WERI-Rb-1 (cell line): ENCODE measurements at places on chromosomes 3 and 15.

GRCh38 chr15:26134152-26134551, 271.0 kb upstream of the ATP10A start:
- DNase-seq = no peak

GRCh38 chr3:78926523-78926922, 841.3 kb downstream of the ROBO1 start:
- no peak for DNase-seq

DNA sequence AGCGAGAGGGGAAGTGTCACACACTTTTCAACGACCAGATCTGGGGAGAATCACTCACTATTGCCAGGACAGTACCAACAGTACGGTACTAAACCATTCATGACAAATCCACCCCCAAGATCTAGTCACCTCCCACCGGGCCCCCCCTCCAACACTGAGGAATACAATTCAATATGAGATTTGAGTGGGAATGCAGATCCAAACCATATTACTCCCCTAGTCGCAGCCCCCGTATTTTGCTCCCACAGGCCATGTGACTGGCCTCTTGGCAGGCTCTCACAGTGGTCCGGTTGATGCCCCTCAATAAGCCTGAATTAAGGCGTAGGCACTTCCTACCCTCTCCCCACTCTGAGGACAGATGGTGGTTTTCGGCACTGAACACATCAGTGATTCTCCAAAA, 45.4 kb upstream of the PYDC2 start:
- DNase-seq = no peak

DNA sequence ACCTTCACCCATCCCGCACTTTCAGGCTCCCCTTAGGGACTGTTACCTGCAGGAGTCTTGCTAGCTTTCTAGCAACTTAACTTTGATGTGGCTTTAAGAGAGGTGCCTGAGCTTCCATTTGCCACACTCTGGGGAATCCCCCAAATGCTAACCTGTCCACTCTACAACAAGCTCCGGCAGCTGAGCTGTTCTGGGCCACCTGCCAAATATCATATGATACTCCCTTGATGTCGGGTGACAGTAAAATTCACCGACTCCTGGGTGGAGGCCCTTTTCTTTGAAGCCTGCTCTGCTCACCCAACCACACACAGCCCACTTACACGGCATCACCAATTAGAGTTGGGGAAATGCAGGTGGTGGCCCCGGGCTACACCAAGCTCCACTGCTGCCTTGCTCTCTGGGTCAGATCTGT, 38.0 kb upstream of the XCR1 start:
- no peak for DNase-seq

- no peak for DNase-seq
Observed at GRCh38 chr15:48414015-48414414, 82.8 kb downstream of the DUT start.

DNA sequence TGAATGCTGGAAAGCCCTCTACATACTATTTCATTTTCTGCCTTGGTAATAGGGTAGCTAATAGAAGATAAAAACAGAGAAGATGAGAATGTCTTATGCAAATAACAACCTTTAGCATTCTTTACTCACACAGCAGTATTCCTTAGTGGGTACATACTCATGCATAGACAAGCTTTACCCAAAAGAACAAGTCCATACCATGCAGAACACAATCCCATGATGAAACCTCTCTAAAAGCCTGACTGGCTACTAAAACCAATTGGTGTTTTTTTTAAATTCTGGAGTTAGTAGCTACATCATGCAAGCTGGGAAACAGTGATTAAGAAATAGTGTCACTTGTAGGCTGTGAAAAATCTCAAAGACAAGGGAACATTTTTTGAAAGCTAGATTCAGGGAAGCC, 104.8 kb downstream of the DHX30 start:
- no peak for DNase-seq

DNA sequence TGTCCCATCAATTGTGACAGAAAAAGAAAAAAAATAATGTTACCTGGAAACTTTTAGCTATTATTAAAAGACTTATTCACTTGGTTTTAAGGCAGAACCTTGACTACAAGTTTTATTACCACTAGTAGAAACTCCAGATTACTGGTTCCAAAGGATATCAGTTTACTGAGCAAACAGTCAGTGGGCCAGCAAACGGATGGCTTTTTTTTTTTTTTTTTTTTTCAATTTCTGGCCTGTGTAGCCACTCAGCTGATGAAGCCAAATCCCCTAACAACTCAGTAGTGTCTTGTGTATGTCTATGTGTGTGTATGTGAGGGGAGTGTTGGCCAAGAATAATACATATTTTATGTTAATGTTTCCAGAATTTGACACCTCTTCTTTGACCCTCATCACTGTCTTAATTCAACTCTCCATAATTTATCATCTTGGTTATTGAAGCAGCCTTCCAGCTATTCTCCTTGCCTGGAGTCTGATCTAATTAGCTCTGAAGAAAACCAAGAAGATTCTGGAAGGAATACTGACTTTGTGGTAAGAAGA, 724.9 kb downstream of the NSUN3 start:
- no peak for DNase-seq

DNA sequence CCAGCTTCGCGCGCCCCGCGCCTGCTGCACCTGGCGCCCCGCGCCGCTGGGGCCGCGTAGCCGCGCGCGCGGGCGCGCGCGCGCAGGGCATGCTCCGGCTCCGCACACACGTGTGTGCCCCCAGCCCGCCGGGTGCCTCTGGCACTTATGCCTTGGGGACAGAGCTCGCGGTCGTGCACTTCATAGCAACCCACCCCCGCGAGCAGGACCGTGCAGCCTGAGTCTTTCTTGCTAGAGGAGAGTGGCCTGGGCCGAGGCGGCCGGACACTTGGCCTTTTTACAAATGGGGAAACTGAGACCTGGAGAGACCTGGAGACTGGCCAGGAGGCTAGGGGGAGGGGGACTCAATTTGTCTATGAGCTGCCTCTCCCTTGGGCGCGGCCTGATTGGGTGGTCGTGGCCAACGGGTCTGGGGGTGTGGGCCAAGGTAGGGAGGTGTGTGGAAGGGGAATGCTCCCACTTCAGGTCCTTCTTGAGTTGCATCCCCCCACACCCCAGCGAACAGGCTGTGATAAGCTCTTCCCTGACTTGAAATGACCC, 562 bp downstream of the NBEAL2 start:
- DNase-seq = no peak

GRCh38 chr3:112412494-112412893, 79.5 kb downstream of the CD200 start:
- no peak for DNase-seq

- peak; percentile 68 for DNase-seq
Observed at GRCh38 chr3:47536221-47536891, 22.8 kb upstream of the ELP6 start.

GRCh38 chr3:59313365-59313764, 263.5 kb upstream of the CFAP20DC start:
- peak; percentile 68 for DNase-seq

- no peak for DNase-seq
Observed at GRCh38 chr3:16548721-16549120, 35.2 kb upstream of the RFTN1 start.

GRCh38 chr3:170043506-170043905, 5.7 kb downstream of the GPR160 start:
- no peak for DNase-seq

DNA sequence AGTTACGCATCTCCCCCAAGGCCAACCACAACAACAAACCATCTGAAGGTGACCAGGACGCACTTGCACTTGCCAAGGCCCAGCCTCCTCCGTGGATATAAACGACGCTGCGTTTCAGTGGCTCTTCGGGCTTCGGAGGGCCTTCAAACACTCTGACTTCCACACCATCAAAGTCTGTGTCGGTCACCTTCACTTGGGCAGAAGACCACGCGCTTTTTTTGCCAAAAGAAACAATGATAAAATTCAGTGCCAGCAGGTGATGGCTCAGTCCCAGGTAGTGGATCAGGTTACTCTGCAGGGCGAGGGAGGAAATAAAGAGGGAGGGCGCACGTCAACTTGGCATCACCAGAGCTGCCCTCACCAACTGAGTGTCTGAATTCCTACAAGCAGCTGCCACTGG, 63.0 kb downstream of the NCEH1 start:
- no peak for DNase-seq

- DNase-seq = peak; percentile 29
Observed at GRCh38 chr3:42711491-42712343, 9.1 kb upstream of the HHATL start.

DNA sequence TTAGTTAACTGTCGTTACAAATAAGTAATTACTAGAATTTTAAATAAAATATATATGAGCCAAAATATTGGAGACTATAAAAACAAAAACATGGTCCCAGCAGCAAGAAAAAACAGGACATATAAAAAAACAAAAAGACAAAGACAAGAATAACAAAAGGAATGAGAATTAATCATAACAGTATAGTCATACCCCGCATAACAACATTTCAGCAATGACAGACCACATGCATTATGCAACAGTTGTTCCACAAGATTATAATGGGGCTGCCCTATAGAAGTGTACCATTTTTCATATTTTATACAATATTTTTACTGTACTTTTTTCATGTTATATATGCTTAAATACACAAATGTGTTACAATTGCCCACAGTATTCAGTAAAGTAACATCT, 5.6 kb downstream of the HLTF start:
- no peak for DNase-seq

DNA sequence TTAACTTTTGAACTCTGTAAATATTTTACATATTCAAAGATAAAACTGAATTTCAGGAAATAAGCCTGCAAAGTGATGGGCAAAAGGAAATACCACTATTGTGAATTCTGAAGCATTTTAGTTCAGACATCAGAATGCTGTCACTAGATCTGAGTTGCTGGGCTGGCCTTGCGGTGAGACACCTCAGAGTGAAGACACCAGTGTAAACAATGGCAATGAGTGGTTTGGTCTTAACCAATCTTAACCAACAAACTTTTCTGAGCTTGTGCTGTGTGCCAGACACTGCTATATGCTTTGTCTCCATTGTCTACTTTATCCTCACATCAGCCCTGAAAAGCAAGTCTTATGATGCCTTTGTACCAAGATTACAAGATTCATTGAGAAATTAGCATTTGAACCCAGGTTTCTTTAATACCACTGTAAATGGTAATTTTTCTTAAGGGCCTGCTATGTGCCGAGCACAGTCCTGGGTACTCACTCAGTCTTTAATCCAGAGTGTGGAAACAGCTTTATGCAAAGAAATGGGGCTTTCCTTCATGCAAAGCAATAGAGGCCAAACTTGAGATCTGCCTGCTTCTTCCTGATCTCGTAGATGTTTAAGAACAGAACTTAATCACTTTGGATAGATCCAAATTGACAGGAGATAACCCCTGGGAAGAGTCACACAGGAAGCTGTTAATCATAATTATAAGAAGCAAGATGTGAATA, 55.0 kb downstream of the TMEM39A start:
- DNase-seq = no peak

DNA sequence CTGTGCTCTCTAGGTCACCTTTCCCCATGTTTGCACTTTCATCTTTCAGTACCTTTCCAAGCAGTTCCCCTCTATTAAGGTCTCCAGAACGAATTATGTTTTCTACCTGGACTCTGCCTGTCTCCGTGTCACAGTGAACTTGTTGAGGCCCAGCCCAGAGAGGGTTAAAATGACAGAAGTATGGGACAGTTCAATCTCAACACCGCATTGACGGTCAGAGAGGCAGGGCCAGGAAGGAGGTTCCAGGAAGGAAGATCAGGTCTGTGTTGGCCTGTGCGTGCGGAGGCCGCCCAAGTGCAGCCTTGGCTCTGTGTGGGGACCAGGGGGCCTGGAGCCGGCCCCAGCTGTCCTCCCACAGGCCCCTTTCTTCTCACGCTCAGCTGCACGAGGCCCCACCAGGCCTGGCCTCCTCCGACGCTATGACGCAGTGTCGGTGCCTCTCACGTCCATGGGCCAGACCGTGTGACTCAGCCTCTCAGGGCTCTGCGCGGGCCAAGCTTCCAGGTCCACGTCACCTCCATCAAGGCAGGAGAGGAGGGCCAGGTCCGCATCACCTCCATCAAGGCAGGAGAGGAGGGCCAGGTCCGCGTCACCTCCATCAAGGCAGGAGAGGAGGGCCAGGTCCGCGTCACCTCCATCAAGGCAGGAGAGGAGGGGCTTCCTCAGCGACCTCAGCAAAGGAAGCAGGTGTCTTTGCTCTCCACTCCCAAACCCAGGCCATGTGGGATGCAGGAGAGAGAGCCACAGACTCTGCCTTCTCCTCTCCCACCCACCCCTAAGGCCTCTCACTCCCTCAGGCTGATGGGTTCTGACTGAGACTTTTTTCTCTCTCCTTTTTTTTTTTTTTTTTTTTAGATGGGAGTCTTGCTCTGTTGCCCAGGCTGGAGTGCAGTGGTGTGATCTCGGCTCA, 83.1 kb downstream of the CPN2 start:
- DNase-seq = no peak

GRCh38 chr15:38587214-38587613, 22.6 kb upstream of the RASGRP1 start:
- DNase-seq = no peak

DNA sequence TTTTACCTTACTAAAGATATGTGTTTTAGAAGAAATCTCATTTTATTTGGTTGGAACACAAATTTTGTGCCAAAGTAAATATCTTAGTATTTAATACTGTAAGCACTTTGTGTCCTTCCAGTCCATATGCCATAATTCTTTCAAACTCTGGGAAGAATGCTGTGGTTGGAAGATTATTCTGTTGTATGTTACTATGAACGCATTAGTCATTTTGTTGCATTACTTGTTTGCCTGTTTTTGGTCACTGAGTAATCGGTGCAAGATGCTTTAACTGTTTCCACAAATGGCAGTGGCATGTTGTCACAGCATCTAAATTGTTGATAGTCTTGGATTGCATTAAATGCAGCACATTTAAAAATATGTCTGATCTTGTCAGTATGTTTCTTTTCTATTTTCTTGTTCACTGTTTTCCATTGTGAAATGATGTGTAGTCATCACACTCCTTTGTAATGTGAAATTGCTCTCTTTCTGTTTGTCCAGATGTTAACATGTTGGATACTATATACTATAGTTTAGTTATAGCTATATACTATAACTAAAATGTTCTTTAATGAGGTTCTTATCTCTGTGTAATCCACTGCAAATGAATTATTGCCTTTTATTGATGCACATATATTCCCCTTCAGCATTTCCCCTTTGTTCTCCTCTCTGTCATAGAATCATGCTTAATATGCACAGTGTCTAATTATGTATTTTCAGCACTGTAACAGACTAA, 89.9 kb upstream of the FLNB start:
- DNase-seq = no peak

DNA sequence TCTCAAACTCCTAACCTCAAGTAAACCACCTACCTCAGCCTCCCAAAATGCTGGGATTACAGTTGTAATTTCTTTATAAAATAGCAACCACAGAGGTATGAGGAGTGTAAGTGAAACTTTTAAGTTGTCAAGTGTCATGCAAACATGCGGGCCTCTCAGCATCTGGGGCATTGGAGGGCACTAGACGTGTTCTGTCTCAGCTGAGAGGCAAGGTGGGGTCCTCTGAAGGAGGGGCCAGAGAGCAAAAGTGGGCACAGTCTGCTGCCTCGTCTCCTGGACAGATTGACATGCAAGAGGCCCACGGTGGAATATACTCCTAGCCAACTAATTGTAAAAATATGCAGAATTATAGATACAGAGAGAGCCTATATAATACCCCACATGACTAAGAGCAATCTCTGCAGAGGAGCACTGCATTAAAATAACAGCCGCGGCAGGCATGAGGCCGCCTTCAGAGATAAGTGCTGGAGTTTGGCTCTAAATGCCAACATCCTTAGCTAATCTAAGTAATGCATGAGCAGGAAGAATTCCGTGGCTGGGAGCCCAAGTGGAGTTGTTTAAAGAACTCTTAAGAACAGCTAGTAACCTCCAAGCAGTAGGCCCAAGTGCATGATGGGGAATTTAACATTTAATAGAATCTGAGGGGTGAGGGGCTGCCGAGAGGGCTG, 87.8 kb upstream of the RNU6-1 start:
- no peak for DNase-seq

- DNase-seq = peak; percentile 17
Observed at GRCh38 chr3:8416965-8417364, 84.7 kb upstream of the LMCD1 start.
